Effector CD4-positive, alpha-beta T cell (primary cell): ENCODE measurements at places on chromosomes 16 and 17.

DNA sequence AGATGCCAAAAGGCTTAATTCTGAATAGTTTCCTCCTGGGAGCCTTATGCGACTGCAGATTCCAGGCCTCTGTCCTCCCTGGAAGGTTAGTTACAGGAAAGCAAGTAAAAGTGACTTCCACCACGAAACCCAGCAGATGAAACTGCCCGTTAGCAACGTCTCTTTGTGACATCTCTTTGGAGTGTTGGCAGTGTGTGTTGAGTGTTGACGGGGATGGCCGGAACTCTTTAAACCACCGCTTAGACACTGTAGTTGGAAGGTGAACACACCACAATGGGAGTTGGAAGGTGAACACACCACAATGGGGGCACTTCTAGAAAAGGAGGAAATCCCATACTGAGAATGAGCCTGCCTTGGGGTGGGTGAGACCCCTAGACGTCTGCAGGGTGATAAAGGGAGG is 858 bp downstream of the SKAP1 start:
- peak; percentile 23 for DNase-seq

DNA sequence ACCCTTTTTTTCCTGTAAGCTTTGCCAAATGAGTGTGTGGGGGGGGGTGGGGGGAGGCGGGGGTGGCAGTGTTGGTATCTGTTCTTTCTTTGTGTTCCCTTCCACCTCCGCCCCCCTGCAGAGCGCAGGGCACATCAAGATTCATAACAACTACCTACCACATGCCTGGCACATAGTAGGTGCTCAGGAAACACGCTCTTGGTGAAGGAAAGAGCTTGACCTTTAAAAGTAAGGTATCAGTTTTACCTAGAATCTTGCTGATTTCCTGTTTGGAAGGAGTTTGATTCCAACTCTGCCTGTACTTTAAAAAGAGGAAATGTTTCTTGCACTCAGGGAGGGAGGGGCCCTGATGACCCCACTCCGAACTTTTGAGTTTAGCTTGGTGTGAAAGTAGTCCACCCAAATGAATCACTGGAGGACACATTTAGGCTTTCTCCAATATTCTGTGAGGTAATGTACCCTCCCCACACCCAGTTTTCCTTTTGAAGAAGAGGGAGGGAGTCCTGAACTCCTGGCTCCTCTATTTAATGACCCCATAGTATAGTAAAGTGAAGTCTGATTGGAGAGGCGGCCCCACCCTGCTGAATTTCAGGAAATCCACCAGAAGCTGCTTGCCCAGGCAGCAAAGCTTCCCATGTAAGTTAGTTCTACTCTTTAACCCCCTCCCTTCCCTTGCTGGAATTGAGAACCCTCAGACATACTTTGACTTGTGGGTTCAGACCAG is 560 bp upstream of the FAM20A start:
- DNase-seq, result no peak

DNA sequence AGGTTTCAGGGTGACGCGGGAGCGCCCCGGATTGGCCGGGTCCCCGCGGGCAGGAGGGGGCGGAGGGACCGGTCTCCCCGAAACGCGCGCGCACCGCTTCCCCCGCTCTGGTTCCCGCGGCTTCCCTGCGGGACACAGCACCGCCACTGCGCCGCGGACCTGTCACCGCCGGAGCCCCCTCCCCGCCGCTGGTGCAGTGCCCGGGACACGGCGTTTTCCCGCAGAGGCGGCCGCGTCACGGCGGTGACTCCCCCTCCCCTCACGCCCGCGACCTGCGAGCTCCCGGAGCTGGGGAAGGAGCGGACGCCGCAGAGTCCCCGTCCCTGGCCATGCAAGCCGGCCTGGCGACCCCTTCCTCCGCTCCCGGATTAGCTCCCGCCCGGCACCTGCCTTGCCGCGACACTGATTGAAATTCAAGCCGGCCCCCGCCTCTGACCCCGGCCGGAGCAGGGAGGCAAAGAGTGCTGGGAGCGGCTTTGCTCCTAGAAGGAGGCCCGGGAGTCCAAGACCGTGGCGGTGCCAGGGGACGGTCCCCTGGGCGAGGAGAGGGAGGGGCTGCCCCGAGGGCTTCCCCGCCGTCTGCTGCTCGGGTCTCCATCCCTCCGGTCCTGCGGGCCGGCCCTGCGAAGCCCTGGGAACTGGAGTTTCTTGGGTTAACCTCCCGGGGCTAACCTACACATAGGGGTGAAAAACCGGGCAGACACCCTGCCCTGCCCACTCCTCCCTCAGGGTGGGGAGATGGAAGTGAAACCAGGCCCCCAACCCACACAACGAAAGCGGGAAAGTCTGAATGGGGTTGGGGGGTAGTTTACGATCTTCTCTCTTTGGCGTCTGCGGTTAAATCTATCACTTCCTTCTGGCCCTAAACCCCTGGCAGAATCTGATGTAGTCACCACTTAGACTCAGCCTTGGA is 1.0 kb downstream of the RHBDL3 start:
- DNase-seq, result no peak

- DNase-seq, result no peak
Measured at GRCh38 chr16:61555718-61556441, 480.4 kb downstream of the CDH8 start.

GRCh38 chr17:67246653-67247415 is 1.8 kb upstream of the HELZ start:
- DNase-seq, result peak; percentile 31

GRCh38 chr17:82400830-82401229 is 17.3 kb upstream of the HEXD start:
- DNase-seq, result peak; percentile 18

DNA sequence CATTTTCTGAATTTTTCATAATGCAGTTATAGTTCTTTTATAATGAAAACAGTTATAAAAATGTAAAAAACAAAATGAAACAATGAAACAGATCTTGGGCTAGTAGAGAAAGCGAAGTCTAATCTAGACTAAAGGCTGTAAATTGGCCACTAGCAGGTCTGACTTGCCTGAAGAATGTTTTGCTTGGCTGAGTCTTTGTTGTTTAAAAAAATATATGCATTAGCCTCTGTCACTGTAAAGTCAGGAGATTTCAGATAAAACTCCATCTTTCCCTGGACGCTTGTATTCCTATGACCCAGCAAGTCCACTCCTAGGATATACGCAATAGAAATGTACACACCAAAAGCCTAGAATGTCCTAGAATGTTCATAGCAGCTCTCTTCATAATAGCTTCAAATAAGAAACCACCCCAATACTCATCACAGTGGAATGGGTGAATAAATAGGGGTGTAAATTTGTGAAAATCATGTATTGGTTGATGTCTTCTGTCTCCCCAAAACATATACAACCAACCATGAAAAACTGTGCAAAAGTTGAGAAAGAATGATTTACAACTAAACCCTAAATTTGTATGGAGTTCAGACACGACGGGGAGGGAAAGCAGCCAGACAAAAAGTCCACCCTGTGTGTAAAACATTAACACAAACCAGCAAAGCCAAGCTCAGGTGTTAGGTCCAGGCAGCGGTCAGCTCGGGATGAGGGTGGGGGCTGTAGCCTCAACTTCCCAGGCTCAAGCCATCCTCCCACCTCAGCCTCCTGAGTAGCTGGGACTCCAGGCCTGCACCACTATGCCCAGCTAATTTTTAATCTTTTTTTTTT is 37.7 kb upstream of the MEAK7 start:
- no peak for DNase-seq

GRCh38 chr17:71166311-71166710 is 954.5 kb upstream of the SOX9 start:
- no peak for DNase-seq

DNA sequence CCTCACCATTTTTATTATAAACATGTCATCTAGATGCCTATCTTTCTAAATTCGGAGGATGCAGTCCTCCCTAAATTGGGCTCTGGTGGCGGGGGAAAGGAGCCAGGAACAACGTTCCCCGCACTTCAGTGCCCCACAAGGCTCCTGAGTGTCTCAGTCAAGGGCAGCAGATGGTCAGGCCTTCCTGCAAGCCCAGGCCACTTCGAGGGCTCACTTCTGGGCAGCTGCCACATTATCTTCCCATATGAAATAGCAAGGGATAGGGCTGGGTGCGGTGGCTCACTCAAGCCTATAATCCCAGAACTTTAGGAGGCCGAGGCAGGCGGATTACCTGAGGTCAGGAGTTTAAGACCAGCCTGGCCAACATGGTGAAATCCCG is 32.3 kb downstream of the FBXO31 start:
- no peak for DNase-seq
